ENCODE measurements at places on chromosomes 7 and 10.

DNA sequence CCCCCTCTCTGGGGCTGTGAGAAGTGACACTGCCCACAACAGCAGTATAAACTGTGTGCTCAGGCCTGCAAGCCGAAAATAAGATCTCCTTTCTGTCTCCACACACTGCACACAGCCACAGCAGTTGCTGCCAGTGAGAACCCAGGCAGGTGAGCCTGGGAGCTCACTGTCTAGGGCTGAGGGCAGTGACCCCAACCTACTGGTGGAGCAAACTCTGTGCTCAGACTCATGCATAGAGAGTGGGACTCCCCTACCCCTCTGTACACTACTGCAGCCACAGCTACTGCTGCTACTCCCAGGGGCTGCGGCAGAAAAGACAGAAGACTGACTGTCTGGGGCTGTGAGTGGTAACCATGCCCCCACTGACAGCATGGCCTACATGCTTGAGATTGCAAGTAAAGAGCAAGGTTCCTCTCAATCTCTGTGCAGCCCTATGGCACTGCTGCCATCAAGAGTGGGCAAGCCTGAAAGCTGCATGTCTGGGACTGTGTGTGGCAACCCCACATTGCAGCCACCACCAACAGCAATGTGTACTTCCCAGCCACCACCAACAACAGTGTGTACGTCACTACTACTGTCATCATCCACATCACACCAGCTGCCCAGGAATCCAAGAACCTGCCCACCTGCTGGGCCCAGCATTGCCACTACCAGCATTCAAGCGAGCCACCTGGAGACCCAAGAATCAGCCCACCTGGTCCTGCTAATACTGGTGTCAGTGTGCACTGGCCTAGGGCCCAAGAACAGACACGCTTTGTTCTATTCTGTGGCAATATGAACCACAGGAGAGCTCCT, 226.1 kb downstream of the XPNPEP1 start:
- no peak for DNase-seq

GRCh38 chr10:127279334-127279774, 83.0 kb upstream of the INSYN2A start:
- no peak for DNase-seq

DNA sequence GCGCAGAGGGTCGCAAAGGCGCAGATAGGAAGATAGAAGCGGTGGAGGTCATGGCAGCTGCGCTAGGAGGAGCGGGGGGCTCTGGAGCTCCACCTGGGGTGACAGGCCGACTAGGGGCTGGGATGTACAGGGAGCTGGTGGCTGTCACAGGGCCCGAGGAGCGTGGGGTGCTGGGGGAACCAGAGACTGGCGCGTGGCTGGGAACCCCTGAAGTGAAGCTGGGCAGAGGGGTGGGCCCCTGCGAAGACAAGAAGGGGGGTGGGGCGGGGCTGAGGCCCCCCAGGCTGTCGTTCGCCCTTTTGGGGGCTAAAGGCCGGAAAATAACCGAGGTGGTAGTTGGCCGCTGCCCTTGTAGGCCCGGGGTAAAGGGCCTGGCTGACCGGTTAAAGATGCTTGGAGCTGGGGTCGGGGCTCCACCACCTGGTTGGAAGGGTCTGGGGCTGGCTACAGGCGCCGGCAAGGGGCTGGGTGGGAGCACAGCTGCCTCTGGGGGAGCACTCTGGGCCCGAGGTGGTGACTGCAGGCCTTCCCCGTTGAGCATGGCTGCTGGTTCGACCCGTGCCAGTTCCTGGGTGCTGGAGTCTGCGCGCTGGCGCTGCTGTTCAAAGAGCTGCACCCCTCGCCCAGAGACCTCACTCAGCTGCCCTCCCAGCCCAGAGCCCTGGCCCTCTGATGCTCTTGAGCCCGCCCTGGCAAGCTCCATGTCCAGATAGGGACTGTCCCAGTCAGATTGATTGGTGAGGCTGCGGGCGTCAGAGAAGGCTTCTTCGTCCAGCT, 6.8 kb upstream of the MYOZ1 start:
- no peak for DNase-seq

DNA sequence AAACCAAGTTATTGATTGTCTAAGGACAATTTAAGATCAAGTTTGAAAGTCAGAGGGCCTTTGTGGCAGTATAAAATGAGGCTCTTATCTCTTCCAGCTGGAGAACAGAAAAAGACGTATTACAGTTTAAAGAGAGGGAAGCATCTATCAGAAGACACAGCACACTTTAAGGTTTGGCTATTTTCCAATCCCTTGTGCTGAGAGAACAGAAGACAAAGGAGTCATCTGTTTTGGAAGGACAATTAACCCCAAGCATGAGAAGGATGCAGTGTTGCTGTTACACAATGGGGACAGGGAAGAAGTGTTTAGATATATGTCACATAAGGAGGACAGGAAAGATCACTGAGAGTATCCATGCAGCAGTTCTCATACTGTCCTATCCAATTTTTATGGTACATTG, 1224.2 kb upstream of the SORCS1 start:
- no peak for DNase-seq

DNA sequence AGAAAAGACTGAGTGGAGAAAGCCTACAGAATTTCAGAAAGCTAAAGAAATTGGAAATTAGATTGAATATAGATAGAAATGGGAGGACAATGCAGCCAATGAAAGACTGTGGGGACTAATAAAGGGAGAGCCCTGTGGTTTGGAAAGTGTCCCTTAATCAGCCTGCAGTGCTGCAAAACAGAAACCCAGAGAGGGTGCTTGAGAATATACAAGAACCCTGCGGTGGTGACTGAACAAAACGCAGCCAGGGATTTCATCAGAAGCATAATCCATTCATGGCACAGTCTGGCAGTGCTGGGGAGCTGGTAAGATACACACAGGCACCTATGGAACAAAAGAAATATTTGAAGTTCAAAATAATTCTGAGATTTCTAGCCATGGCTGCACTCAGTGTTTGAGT, 19.1 kb downstream of the CEP41 start:
- DNase-seq: no peak

All from activated CD4-positive, alpha-beta T cell treated with anti-CD3 and anti-CD28 coated beads for 24 hours (primary cell).